Activated CD8-positive, alpha-beta memory T cell treated with anti-CD3 and anti-CD28 coated beads, Interleukin-2, amount 50 U/mL, for 48 hours (primary cell): ENCODE measurements at places on chromosomes 12 and 14.

- DNase-seq: no peak
Observed at GRCh38 chr12:108327621-108328344, 11.3 kb downstream of the CMKLR1 start.

- DNase-seq: no peak
Observed at GRCh38 chr14:40523123-40523522, 1083.6 kb upstream of the LRFN5 start.

DNA sequence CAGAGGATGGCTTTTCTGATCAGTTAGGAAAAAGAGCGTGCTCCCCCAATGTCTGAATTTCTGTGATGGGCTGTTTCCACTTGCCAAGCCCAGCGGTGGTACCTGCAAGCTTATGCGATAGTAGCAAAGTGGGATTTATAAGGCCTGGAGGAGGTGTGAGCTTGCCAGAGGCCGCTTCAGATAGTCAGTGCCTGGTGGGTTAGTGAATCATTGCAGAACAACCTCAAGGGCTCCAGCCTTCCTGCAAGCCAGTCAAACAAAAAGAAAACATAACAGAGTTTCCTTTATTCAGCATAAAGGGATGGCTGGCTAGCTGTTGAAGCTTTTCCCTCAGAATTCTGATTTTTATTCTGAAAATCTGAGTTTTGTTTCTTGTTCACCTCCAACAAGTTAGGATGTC lies 7.6 kb upstream of the BMP4 start:
- DNase-seq: no peak

DNA sequence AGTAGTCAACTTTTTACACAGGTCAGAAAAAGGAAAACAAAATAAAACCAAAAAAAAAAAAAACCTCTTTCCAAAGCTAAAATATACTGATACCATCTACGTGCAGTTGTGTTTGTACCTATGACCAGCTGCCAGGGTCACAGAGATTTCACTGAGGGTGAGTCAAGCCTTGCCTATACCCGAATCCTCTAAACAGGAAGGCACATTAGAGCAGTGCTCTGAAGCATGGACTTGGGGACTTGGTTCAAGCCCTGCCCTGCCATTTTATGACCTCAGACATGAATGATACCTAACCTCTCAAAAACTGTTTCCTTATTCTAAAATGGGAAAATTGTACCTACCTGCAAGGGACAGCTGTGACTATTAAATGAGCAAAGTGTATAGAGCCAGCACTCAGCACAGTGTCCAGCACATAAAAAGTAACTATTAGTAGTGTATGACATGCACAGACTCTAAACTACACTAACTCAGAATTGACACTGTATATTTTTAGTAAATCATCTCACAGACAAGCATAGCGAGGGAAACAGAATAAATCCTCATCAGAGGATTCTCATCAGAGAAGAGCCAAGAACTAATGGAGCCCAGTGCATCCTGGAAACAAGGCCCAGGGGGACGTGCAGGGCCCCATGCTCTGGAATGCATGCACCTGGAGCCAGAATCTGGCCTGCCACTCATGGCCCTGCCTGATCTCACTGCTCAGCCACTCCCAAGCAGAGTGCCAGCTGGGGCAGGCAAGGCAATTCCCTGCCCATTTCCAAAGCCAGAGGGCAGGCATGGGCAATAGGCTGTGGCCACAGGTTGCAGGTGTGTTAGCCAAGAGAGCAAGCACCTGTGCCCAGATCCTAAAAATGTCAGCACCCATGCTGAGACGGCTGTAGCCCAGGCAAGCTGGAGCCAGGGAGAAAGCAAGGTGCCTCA lies 57.0 kb downstream of the NT5DC3 start:
- no peak for DNase-seq

DNA sequence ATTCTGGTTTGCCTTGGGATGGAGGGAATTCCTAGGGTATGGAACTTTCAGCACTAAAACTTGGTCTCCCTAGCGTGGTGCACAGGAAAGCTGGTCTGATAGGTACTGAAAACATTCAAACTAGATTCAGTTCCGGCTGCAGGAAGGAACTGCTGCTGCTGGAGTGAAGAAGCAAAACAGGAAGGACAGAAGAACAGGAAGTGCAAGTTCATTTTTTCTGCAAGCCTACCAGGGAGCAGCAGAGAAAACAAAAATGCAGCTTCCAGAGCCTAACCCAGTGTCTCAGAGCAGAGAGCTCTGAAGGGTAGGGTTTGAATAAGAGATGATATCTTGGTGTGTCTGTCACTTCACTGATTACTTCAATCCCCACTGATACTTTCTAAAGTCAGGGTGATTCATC lies 165.2 kb downstream of the VRK1 start:
- no peak for DNase-seq

- no peak for DNase-seq
Observed at GRCh38 chr14:23079716-23080115, 15.2 kb downstream of the ACIN1 start.

GRCh38 chr12:92539110-92539749 lies 163.6 kb upstream of the PLEKHG7 start:
- DNase-seq: no peak

- peak; percentile 79 for DNase-seq
Observed at GRCh38 chr12:94244165-94245133, 96.1 kb downstream of the PLXNC1 start.

GRCh38 chr12:89574736-89575208 lies 48.9 kb upstream of the POC1B start:
- DNase-seq: no peak

- DNase-seq: no peak
Observed at GRCh38 chr12:5480218-5480937, 48.5 kb downstream of the NTF3 start.

DNA sequence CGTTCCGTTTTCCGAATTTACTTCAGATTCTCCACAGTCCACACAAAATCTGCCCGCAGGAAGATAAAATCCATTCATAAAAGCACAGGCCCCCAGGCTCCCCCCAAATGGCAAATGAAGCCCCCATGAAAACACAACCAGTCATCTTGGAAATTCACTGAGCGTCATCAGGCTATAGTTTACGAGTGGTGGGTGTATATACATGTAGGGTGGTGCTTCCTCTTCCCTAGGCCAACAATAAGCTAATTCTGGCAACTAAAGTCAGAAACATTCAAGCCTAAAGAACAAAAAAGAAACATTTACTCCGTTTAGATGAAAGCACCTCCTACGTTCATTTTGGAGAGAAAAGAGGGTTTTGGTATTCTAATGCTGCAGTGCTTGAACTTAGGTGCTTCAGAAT lies 5.8 kb downstream of the GPR68 start:
- DNase-seq: no peak

GRCh38 chr12:75476071-75476470 lies 4.5 kb upstream of the GLIPR1 start:
- no peak for DNase-seq
